ENCODE measurements at places on chromosomes 2 and 18. TPM values are rescaled to one million over a fixed set of nuclear protein-coding genes. Genes with fewer than 3 reads are reported as not detected.

- no peak for ATAC-seq
Measured at GRCh38 chr2:224951723-224952481, 90.4 kb downstream of the DOCK10 start.

- no peak for ATAC-seq
Measured at GRCh38 chr2:16209799-16210198, 269.4 kb downstream of the MYCN start.

The SCYGR4 gene
- not detected for total RNA-seq

DNA sequence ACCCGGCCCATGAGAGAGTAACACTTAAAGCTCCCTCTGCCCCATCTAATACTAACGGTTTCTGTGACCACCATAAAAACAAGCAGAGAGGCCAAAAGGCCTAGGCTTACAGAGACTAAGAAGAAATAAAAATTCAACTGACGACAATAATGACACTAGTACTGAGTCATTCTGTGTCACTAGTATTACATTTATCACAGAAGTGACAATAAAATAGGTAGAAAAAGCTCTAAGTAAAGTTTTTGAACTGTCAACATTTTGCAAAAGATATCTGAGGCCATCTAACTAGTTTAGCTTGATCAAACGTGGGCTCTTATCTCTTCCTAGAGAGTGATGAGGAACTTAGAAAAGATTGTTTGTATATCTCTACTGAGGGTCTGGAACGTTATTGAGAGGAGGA, 35.6 kb downstream of the AP1S3 start:
- no peak for ATAC-seq

GRCh38 chr2:46002507-46002883, 294.7 kb upstream of the EPAS1 start:
- no peak for ATAC-seq

GRCh38 chr2:42706836-42707235, 57.1 kb downstream of the OXER1 start:
- ATAC-seq = no peak

The TMEM131 gene
- total RNA-seq = 16.0 TPM

Measured in motor neuron (in vitro differentiated cells).